Stimulated activated CD8-positive, alpha-beta memory T cell treated with anti-CD3 and anti-CD28 coated beads, Interleukin-15, amount 100 ng/mL, for 48 hours (primary cell): ENCODE measurements at places on chromosomes 11 and 22.

DNA sequence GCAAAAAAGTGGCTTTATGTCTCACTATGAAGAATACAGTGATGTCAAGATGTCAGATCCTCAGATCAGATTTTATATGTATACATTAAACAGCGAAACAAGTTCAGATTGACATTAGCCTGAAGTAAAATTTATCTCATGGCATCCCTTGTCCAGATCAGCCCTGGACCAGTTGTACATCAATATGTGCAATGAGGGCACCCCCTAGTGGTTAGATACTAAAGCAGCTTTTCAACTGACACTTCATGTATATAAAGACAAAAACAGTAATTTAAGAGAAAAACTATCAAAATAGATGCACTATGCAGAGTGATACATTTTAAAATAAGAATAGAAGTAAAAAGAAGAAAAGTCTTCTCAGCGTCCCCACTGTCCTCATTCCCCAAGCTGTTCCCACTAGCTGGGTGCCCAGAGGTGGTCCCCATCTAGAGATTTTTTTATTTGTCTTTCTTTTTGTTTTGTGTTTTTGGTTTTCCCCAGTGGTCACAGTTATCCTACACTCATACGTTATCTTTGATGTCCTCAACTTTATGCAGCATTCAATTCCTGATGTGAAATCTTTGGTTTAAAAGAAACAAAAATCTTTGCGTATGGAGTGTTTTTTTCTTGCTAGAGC, 2193.4 kb upstream of the RAG2 start:
- DNase-seq, result no peak

- no peak for DNase-seq
Measured at GRCh38 chr22:19275919-19276600, 15.5 kb downstream of the CLTCL1 start.

DNA sequence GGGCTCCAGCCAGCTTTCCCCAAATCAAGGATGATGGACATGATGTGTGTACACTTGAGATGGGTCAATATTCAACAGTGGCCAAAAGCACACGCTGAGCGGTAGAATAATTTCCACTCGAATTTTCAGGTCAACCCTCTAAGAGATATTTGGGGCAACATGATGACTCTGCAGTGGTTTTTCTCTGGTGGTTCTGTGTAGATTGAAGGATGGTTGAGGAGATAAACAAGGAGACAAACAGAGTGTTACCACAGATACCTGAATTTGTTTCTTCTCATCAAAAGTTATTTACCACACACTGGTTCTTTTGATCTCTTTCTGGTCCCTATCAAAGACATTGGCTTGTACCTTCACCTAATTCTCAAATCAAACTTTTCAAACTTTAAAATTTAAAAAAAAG, 242.0 kb downstream of the ETS1 start:
- no peak for DNase-seq

DNA sequence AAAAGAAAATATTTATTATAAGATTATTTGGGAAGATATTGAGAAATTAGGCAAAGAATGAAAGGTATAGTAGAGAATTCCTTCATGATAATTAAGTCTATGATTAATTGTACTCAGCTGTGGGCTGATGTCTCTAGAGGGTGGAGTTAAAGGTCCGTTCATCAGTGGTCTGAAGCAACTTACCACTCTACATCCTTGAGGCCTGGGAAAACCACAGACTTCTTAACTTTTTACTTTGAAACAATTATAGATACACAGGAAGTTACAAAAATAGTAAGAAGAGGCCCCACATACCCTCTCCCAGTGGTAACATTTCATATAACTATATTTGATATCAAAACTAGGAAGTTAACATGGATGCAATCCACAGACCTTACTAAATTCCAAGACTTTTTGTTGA, 167.0 kb upstream of the NECTIN1 start:
- DNase-seq, result no peak

- DNase-seq, result no peak
Measured at GRCh38 chr11:103397369-103397768, 288.1 kb downstream of the DYNC2H1 start.

- no peak for DNase-seq
Measured at GRCh38 chr11:23679041-23679440, 817.8 kb upstream of the LUZP2 start.

DNA sequence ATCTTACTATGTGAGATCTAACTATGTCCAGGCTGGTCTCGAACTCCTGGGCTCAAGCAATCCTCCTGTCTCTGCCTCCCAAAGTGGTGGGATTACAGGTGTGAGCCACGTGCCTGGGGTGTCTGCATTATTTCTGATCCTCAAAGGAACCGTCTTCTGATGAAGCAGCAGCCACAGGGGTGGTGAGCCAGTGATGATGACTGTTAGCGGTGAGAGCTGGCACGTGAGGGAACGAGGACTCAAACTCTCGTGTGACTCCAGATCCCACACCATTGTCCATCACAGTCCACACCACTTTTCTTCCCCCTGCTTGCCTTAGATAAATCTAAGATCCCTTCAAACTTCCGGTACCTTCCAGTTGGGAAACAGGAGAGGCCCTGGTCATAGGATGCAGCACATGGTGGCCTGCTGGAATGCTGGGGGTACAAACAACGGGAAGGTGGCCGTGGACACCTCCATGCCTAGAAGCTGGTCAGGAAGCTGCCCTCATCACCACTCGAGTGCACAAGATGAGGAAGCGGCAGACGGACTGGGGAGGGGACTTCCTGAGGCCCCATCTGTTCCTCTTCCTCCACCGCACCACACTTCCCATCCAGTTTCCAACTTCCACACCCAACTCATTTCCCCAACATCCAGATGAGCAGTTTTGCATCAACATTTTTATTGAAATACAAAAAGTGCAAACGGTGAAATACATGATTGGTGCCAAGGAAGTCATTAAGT, 23.8 kb downstream of the ARHGAP1 start:
- DNase-seq, result no peak

DNA sequence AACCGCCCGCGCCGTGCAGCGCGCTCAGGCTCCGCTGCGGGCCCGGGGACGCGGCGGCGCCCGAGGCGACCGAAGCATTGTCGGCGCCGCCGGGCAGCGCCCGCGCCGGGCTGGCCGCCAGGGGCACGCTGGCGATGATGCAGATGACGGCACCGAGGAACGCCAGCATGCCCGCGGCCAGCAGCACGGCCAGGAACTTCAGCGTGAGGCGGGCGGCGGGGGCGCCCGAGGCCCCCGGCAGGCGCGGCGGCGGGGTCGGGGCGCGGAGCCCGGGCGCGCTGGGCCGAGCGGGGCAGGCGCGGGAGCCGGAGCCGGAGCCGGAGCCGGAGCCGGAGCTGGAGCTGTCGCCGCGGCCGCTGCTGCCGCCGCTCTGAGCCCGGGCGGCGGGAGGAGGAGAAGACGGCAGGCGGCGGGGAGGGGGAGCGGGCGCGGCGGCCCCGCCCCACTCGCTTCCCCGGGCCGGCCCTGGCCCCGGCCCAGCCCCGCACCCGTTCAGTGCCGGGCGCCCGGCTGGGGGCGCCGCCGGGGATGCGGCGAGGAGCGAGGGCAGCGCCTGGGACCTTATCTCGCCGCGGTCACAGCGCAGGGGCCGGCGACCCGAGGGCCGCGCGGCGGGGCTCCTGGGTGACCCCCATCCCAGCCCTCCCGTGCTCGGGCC, at the start of gene NPTXR:
Gene NPTXR (minus strand): TSS at position 372 of the 658 bp plus-strand sequence.
- DNase-seq, result no peak

- DNase-seq, result no peak
Measured at GRCh38 chr11:100746448-100746847, 59.4 kb downstream of the ARHGAP42 start.

DNA sequence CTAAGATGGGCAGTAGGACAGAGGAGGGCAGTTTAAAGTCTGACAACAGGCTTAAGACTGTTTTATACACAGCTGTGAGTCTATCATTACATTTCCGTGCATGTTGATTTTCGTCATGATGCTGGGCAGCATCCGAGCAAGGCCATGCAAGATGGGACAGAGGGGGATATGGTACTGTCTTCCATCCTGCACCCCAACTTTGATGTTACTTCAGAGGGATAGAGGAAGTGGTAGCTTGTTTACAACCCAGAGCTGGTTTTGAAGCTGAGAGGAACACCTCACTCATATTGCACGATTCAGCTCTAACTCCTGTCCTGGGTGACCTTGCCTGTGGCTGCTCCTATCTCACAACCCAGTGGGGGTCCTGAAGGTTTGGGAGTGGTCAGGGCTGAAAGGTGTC, 3.0 kb upstream of the SORL1 start:
- no peak for DNase-seq

GRCh38 chr22:31241936-31242335, 29.8 kb downstream of the LIMK2 start:
- no peak for DNase-seq

GRCh38 chr11:128579798-128580504, 7.4 kb downstream of the ETS1 start:
- no peak for DNase-seq

DNA sequence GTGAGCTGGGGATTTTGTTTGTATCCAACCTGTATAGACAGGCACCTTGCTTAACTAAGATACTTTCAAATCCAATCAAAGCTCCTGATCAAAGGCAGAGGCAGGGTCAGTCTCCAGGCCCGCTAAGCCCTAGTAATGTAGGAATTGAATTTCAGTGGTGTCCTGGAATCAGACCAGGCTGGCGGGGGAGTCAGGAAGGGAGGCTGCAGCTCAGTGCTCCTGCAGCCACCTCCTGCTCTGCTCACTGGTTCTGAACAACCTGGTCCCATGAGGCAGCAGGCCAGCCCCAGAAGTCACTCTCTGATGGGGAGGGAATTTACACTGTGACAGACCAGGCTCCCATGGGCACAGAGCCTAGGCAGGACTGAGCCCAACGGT, 38.5 kb upstream of the GALNT18 start:
- DNase-seq, result no peak

- DNase-seq, result no peak
Measured at GRCh38 chr11:120645639-120646038, 134.1 kb downstream of the GRIK4 start.

DNA sequence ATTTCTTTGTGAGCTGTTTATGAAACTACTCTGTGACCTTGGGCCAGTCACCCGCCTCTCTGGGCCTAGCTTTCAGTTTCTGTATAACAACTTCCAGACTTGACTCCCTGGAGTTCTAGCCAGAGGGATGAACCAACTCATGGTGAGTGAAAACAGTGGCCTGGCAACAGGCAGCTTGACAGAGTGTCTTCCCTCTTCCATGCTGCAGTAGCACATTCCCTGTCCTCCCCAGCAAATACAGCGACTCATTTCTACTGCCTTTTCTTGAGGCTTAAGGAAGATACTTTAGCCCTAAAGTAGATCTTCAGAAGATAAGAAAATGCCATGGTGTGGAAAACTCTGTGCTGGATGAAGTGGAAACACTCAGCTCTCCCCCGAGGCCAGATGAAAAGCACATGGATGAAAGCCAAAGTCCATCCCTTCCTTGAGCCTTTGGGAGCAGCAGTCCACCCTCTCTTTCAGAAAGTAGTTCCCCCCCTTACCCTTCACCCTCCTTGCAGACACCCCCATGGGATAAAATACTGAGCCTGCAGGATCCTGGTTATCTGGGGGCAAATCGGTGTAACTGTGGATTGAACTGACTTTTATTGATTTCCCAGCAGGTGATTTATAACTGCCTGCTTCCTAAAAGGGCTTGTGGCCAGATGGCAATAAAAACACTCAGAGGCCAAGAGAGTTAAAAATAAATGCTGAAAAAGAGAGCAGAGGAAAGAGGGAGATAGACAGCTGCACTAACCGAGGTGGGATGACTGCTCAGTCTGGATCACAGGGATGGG, 24.1 kb downstream of the IRAG1 start:
- DNase-seq, result no peak

GRCh38 chr11:107857550-107858216, 904 bp downstream of the SLC35F2 start:
- no peak for DNase-seq

GRCh38 chr22:40534379-40535188, 101.9 kb downstream of the MRTFA start:
- no peak for DNase-seq

GRCh38 chr11:61567286-61568061, 13.4 kb downstream of the SYT7 start:
- peak; percentile 36 for DNase-seq

GRCh38 chr11:96136613-96137298, 206.2 kb downstream of the MAML2 start:
- DNase-seq, result no peak

GRCh38 chr11:7165911-7166310, 77.1 kb downstream of the RBMXL2 start:
- no peak for DNase-seq

GRCh38 chr11:73398132-73398526, 21.9 kb downstream of the RELT start:
- DNase-seq, result no peak

- no peak for DNase-seq
Measured at GRCh38 chr22:45649809-45650208, 21.8 kb upstream of the ATXN10 start.

DNA sequence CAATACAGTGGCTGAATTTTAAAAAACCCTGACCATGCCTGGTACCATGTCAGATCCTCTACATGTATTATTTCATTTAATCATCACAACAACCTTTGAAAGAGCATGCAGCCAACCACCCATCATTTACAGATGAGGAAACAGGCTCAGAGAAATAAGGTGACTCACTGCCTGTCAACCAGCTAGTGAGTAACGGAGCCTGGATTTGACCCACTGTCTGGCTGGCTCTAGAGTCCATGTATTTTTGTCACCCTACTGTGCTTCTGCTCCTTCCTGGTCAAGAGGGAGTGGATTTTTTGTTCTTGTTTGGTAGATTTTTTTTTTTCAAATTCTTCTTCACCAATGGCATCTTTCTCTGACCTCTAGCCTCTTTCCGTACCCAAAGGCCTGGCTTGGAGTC, 77.4 kb downstream of the CWC15 start:
- no peak for DNase-seq

- DNase-seq, result no peak
Measured at GRCh38 chr11:76621868-76622267, 48.7 kb downstream of the LRRC32 start.

DNA sequence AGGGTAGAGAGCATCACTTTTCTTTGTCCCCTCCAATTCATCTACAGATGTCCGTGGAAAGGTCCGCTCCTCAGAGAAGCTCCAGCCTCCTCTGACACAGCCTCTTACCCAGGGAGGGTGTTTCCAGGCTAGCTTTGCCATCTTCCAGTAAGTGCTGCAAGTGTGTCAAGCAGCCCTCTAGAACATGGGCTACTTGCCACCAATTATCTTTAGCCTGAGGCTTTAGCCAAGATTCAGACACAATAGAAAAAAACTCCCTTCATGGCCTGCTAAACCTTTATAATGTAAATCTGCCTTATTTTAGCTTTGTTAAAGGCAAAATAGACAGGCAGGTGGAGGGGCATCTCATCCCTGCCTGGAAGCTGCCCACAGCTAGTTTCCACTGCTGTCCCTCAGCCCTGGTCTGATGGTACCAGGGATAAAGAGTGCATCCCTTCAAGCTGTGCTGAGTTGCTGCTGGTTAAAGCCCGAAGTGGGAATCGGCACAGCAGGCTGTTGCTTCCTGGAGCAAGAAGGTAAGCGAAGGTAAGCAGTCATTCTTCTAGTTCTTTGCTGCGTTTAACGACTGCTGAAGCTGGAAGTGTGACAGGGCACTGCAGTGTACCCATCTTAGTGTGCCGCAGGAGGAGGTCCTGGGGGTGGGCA, 190.1 kb upstream of the E2F8 start:
- no peak for DNase-seq

GRCh38 chr22:48097723-48098122, 1335.3 kb downstream of the TBC1D22A start:
- DNase-seq, result no peak

GRCh38 chr11:68584097-68584496, 100.2 kb upstream of the GAL start:
- peak; percentile 18 for DNase-seq

- DNase-seq, result no peak
Measured at GRCh38 chr11:34189191-34189590, 83.8 kb downstream of the NAT10 start.

- no peak for DNase-seq
Measured at GRCh38 chr11:78652843-78653239, 78.2 kb upstream of the NARS2 start.

GRCh38 chr11:114183044-114183511, 113.1 kb upstream of the NNMT start:
- DNase-seq, result peak; percentile 43
